ENCODE measurements at places on chromosomes 6 and 20.

DNA sequence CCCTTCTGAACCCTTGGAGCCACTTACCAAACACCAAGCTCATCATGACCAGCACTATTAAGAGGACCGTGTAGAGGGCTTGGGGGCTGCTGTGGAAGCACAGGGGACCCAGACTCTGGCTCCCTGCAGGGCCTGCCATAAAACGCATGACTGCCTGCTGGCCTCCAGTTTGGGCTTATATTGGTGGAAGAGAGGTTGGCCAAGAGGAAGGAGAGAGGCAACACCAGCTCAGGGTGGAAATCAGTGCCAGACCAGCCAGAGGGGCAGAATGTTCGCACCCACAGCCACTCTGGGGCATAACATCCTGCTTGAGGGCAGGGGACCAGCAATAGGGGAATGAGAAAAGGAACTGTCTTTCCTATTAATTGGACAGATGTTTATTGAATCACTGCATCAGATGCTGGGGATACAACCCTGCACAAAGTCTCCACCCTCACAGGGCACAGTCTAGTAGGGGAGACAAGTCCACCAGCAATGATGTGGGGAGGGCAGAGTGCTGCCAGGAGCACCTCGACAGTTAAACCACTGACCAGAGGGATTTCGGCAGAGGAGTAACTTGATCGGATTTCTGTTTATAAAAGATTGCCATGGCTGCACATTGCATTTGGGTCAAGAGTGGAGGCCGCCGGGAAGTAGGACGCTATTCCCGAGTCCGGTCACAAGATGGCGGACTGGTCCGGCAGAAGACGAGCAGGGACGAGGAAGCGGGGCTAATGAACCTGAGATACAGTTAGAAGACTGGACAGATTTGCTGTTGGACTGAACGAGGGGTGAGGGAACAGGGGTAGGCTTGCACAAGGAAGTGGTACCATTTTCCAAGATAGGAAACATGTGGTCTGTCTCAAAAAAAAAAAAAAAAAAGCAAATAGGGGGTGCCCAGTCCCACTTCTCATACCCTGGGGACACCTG is at the start of gene LY6G5C:
LY6G5C (minus strand) TSS at position 842 of the 909 bp plus-strand sequence; CDS start at position 148, 694 bp downstream.
- peak; percentile 67 for DNase-seq

GRCh38 chr20:32359633-32360332 is 1.7 kb downstream of the ASXL1 start:
- DNase-seq = no peak

GRCh38 chr6:35473850-35474130 is 5.6 kb downstream of the RPL10A start:
- DNase-seq = no peak

DNA sequence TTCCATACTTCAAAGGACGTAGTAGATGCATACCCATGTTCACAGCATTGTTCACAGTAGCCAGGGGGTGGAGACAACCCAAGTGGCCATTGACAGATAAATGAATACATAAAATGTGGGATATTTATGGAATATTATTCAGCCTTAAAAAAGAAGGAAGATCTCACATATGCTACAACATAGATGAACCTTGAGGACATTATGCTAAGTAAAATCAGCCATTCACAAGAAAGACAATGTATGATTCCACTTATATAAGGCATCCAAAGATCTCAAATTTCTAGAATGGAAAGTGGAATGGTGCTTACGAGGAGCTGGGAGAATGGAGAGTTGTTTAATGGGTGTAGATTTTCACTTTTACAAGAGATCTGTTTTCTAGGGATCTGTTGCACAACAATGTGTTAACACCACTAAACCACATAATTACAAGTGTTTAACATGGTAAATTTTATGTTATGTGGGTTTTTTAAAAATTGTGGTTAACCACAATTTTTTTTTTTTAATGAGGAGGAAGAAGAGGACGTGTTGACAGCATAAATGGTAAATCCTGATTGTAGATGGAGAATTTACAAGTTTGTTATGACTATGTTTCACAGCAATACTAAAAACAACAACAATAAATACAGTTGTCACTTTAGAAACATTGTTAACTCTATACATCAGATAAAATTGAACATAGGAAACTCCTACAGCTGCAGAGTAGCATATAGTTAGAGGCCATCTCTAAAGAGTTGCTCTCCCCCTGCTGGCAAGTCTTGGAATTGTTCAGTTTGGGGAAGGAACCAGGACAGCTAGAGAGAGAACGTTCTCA is 41.6 kb downstream of the CCN2 start:
- peak; percentile 7 for DNase-seq

DNA sequence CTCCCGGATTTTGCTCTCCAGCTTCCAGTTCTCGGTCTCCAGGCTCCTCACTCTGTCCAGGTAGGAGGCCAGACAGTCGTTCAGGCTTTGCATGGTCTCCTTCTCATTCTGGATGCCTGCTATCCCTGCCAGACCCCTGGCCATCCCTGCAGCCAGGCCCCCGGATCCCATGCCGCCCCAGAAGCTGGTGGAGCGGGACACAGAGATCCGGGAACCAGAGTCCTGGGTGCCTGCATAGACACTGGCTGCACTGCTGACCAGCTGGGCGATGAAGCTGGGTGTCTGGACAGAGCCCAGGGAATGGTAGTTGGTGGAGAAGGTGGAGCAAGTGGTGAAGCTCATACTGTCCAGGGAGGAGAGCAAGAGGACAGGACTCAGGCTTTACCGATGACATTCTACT is 2.9 kb upstream of the CALHM6 start:
- DNase-seq = no peak

GRCh38 chr6:33278810-33279209 is 1.9 kb downstream of the B3GALT4 start:
- DNase-seq = no peak

DNA sequence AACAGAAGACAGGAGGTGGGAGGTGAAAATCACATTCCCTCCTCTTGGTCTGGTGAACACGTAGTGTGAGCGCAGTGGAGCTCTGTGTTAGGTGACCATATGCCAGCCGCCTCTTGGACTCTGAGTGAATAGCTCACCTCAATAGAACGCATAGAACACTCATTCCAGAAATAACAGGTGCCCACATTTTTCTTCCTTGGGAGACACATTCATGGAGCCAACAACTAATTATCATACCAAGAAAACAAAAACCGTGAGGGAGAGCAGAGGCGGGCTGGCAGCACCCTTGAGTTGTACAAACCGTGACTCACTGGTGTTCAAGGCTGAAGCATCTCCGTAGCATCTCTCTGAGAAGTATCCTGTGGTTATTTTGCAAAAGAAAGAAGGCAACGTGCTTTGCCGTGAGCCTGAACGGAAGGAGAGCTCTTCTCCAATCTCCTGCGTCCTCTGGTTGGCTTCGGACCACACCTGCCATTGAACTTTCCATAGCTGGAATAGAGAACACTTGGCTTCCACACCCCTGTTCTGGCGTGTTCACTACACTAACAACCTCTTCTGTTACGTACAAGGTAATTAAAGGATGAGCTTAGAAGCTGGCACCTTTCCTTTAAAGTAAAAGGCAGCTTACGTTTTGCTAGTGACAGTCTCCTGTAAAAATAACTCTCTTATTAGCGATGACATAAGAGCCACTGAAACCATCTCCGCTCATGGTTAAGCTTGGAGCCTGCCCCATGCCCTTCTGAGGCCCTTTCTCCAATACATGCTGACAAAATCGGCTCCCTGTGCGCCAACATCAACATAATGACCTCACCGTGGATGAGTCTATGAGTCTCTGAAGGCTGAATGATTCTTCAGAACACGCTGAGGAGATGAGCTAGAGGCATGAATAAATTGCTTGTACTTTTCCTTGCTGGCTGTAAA is 30.2 kb upstream of the SGK1 start:
- no peak for DNase-seq

- DNase-seq = no peak
Measured at GRCh38 chr6:39347906-39348585, 25.5 kb upstream of the KCNK16 start.

GRCh38 chr6:20265842-20266241 is 53.6 kb upstream of the MBOAT1 start:
- DNase-seq = no peak

DNA sequence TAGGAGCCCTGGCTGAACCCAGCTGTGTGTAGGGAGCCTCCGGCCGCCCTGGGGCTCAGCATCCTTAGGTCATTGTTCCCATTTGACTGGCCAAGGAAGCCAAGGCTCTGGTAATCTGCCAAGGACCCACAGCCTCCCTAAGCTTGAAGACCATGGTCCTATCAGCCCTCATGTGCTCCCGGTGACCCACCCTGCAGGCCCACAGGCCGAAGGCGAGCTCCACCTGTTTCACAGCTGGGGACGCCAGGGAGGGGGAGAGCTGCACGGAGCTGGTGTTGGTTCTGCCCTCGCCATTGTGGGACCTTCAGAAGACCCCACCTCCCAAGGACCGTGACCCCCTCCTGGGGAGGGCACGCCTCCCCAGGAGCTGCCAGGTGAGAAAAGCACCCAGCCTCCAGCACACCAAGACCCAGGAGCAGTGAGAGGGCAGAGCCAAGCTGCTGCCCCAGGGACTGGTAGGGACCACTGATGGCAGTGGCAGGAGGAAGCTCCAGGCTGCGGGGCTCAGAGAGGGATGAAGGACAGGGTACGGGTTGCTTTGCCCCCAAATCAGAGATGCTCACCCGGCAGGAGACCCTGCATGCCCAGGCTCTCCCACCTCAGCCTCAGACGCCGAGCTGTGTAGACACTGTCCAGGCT is 30.7 kb upstream of the MRGBP start:
- DNase-seq = no peak

- DNase-seq = no peak
Measured at GRCh38 chr6:108836061-108836460, 12.2 kb upstream of the ARMC2 start.

GRCh38 chr6:152534541-152534940 is 102.6 kb downstream of the SYNE1 start:
- no peak for DNase-seq

DNA sequence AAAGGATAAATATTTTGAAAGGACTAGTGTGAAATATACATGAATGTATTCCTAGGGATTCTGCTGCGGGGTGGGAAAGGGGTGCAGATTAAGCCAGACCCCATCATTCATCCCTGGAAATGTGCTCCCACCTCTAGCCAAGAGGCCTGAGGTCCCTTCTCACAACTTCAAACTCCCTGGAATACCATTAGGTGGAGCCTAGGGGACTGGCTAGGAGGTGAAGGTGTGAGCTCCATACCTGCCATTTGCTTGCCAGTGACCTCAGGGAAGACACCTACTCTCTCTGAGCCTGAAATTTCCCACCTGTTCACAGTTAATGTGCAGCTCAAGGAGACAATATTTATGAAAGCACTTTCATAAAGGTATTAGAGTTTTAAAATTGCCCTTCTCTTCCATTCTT is 4.7 kb upstream of the CCN2 start:
- no peak for DNase-seq

- DNase-seq = peak; percentile 1
Measured at GRCh38 chr6:26056583-26057350, 30.5 kb upstream of the HFE start.

DNA sequence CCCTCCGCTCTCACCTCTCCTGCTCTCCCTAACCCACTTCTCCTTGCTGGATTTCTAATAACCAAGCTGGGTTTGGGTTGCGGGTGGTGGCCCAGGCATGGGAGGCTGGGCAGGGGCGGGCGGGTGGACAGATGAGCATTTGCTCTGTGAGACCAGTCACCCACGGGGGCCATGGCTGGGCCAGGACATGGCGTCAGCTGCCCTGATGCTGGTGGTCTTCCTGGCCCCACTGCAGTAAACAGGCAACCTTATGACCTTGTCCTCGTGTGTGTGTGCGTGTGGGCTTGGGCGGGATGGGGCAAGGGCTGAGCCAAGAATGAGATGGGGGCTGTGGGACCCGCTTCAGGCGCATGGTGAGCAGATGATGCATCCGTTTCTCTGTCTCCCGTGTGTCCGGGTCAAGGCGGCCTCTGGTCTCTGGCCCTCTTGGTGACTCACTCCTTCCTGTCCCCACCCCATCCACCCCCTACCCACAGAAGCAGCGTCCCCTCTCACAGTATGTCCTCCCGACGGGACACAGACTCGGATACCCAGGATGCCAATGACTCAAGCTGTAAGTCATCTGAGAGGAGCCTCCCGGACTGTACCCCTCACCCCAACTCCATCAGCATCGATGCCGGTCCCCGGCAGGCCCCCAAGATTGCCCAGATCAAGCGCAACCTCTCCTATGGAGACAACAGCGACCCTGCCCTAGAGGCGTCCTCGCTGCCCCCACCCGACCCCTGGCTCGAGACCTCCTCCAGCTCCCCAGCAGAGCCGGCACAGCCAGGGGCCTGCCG is 41.4 kb upstream of the MYL9 start:
- no peak for DNase-seq

GRCh38 chr20:46507760-46508407 is 5.5 kb downstream of the ZNF334 start:
- DNase-seq = no peak

- DNase-seq = no peak
Measured at GRCh38 chr6:110635096-110635495, 158.7 kb upstream of the SLC22A16 start.

Measured in substantia nigra (tissue), 51 donors.